Left ventricle myocardium inferior (tissue), 1 donor: ENCODE measurements at places on chromosomes 16 and 17.
A peak's percentile ranks its signal among the peaks of the same experiment; 100 is the strongest.

DNA sequence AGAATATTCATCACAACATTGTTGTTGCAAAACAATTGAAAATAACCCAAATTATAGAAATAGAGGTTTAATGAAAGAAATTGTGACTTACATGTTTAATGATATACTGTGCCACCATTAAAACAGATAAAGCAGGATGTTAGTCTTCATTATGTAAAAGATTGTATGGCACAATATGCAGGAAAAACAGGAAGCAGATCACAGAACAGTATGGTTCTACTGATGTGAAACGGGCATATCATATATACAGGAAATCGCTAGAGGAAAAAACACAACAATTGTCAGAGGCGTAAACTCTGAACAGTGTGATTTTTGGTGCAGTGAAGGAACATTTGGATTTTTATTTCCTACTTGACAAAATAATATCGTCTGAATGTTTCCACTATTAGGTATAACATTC, 22.0 kb downstream of the OR3A1 start:
- H3K27me3 ChIP-seq = peaks cover 6% of the 10 kb centered on the region
- H3K4me3 ChIP-seq = no peak overlapping the region
- no peak for DNase-seq
- no peaks in the 10 kb centered on the region for H3K4me1 ChIP-seq
- no peak overlapping the region for H3K27ac ChIP-seq

DNA sequence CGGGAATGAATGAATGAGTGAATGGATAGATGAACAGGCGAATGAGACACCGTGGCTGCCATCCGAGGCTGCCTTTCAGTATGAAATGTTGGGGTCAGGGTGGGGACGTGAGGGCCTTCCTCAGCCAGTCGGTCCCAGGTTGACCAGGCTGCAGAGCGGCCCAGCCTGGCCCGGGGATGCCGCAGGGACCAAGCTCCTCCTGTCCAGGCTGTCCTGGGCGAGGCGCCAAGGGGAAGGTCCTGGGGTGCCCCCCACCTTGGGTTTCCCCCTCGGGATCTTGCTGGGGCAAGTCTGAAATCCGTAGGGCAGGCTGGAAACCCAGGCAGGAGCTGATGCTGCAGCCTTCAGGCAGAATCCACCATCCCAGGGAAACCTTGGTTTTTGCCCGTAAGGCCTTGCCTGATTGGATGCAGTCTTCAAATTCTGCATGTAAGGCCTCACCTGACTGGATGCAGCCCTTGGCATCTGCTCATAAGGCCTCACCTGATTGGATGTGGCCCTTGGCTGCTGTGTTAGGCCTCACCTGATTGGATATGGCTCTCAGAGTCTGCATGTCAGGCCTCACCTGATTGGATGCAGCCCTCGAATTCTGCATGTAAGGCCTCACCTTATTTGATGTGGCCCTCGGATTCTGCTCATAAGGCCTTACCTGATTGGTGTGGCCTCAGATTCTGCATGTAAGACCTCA, 61.7 kb upstream of the ZNF469 start:
- H3K27ac ChIP-seq = no peak overlapping the region
- H3K4me3 ChIP-seq = no peak overlapping the region

GRCh38 chr16:47858333-47858982, 297.3 kb downstream of the ABCC12 start:
- H3K4me3 ChIP-seq = no peak overlapping the region
- no peak for DNase-seq
- H3K4me1 ChIP-seq = no peaks in the 10 kb centered on the region
- H3K36me3 ChIP-seq = no peaks in the 10 kb centered on the region

- peaks cover 7% of the 10 kb centered on the region for H3K36me3 ChIP-seq
- H3K4me1 ChIP-seq = peaks cover 83% of the 10 kb centered on the region
- no peak for DNase-seq
- no peak overlapping the region for H3K4me3 ChIP-seq
- no peaks in the 10 kb centered on the region for H3K27me3 ChIP-seq
- peak overlapping the region; percentile 76 for H3K27ac ChIP-seq
These were observed 13.8 kb downstream of the CTRL start for GRCh38 chr16:67917852-67918236.

DNA sequence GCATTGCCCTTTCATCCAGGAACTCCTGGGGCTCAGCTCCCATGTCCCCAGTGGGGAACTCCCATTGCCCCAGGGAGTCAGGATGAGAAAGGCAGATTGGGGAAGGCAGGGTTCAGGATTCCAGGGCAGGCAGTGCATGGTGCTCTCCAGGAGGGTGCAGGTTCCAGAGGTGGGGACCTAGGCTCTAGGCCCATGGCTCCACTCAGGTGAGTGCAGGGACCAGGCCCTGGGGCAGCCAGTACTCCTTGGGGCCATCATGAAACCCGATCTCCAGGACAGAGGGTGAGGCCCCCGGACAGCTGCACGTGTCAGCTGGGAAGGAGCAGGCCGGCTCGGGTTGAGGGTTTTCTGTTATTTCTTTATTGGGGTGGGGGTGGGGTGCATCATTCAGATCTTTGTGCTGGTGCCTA, 1.3 kb upstream of the MTSS2 start:
- no peak overlapping the region for H3K4me3 ChIP-seq
- no peaks in the 10 kb centered on the region for H3K36me3 ChIP-seq
- H3K27ac ChIP-seq = peak overlapping the region; percentile 93
- peaks cover 96% of the 10 kb centered on the region for H3K4me1 ChIP-seq
- DNase-seq = no peak

DNA sequence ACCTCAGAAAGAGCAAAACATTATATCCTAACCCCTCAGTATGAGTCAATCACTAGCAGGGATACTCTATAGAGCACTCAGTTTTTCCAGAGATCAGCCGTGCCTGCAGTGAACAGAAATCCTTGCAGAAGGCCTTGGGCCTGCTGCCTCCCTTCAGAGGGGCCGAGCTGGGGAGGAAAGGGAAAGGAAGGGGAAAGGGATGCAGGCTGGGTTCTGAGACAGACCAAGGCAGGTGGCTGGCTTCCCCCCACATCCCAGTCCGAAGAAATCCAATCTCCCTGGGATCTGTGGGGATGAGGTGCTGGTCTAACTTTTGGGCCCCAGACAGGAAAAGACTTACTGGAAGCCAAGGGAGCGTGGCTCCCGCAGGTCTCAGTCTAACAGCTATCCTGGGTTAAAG, 25.3 kb downstream of the SRL start:
- peak overlapping the region; percentile 94 for H3K27ac ChIP-seq
- H3K4me1 ChIP-seq = peaks cover 97% of the 10 kb centered on the region
- H3K27me3 ChIP-seq = no peaks in the 10 kb centered on the region

GRCh38 chr17:44539673-44540072, 17.6 kb upstream of the FZD2 start:
- DNase-seq = no peak
- H3K27ac ChIP-seq = no peak overlapping the region
- H3K27me3 ChIP-seq = peaks cover 61% of the 10 kb centered on the region
- H3K36me3 ChIP-seq = no peaks in the 10 kb centered on the region
- H3K4me1 ChIP-seq = no peaks in the 10 kb centered on the region
- no peak overlapping the region for H3K4me3 ChIP-seq

DNA sequence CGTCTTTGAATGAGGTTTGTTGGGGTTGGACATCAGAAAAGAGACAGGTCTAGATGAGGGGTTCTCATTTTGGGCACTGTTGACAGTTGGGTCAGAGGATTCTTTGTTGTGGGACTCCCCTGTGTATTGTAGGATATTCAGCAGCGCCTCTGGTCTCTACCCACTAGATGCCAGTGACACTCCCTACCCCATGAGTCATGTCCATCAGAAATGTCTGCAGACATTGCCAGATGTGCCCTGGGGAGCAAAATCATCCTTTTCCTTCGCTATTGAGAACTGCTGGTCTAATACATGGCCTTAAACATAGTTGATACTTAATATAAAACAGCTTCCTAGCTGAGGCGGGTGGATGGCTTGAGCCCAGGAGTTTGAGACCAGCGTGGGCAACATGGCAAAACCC, 3.1 kb downstream of the ABAT start:
- no peak overlapping the region for H3K4me3 ChIP-seq
- H3K27ac ChIP-seq = no peak overlapping the region
- no peak for DNase-seq

- H3K4me3 ChIP-seq = peak overlapping the region; percentile 66
- peak overlapping the region; percentile 86 for H3K27ac ChIP-seq
- peaks cover 85% of the 10 kb centered on the region for H3K4me1 ChIP-seq
- no peaks in the 10 kb centered on the region for H3K36me3 ChIP-seq
- no peaks in the 10 kb centered on the region for H3K27me3 ChIP-seq
- DNase-seq = peak; percentile 76
These were observed 311.4 kb downstream of the SEC14L1 start for GRCh38 chr17:77451894-77452852.

- DNase-seq = no peak
- H3K27ac ChIP-seq = no peak overlapping the region
- no peaks in the 10 kb centered on the region for H3K27me3 ChIP-seq
These were observed 64.9 kb downstream of the ARHGAP17 start for GRCh38 chr16:24950275-24950674.

DNA sequence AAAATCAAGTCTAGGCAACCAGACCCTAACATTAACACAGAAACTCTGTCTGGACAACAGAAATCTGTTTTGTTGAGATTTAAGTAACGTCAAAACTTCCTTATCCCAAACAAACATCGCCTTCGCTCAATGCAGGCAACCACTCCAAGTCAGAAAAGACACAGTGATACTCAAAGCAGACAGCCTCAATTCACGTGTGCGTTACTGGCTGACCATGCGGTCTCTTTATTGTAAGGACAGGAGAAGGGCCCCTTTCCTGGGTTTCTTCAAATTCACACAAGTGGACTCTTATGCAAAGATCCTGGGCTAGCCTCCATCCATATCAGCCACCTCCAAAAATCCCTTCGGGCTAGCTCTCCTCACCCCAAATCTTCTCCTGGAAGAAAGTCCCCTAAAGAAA, 467.7 kb downstream of the SOX9 start:
- DNase-seq = no peak
- peaks cover 18% of the 10 kb centered on the region for H3K4me1 ChIP-seq
- H3K27me3 ChIP-seq = peaks cover 51% of the 10 kb centered on the region
- no peak overlapping the region for H3K4me3 ChIP-seq

DNA sequence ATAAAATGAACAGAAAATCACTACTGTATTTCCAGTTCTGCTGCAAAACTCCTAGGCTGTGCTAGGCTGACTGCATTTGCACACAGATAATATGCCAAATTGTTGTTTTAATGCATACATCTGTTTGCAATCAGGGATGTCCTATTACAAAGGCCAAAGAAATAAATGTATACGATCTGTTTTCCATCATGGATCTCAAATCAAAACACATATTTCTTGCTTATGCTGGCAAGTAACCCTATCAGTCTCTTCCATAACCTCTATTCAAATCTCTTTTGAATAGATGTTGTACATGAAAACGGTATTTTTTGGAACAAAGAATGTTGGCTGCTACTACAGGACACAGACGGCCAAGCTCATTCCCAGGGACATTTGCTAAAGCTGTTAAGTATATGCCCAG, 56.6 kb downstream of the DUSP14 start:
- H3K36me3 ChIP-seq = peaks cover 11% of the 10 kb centered on the region
- no peaks in the 10 kb centered on the region for H3K27me3 ChIP-seq
- H3K4me3 ChIP-seq = no peak overlapping the region
- H3K27ac ChIP-seq = peak overlapping the region; percentile 33

DNA sequence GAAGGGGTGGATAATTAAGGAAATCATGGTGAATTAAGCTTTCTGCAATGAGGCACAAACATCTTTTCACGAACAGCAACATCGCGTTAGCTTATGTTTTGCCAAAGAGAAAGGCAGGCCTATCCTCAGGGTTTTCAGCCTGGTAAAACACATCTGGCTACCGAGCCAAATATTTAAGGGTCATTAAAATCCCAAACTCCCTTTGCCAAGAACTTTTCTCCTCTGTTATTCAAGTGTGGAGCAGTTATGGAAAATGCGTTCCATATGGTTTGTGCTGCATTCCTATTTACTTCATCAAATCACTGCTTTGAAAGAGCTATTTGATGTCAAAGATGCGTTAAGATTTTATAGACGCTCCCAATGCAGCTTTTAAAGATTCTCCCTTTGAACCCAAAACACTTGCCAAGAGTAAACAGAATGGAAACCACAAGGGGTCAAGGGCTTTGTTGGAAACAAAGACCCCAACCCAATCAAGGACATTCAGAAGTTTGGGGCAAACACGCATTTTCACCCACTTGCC, 308.3 kb upstream of the CDH5 start:
- H3K27me3 ChIP-seq = peaks cover 20% of the 10 kb centered on the region
- no peak for DNase-seq
- H3K4me3 ChIP-seq = no peak overlapping the region
- no peaks in the 10 kb centered on the region for H3K4me1 ChIP-seq

DNA sequence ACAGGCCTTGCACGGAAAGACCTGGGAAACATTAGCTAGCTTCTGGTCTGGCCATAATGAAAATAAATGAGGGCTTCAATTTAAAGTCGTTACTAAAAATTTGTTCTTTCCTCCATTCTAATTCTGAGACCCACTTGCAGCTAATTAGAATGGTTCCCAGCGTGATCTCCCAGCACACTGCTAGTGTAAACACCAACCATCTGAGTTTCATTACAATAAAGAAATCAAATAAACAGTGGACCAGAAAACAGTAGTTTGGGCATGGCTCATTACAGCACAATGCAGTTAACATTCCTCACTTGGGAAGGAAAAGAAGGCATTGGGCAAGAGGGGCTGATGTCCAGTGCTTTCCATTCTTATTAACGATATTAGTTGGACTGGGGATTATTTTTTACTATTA, 410.9 kb upstream of the SOX9 start:
- H3K4me1 ChIP-seq = no peaks in the 10 kb centered on the region
- H3K27me3 ChIP-seq = no peaks in the 10 kb centered on the region
- no peak overlapping the region for H3K4me3 ChIP-seq
- no peaks in the 10 kb centered on the region for H3K36me3 ChIP-seq

- H3K27me3 ChIP-seq = no peaks in the 10 kb centered on the region
- DNase-seq = peak; percentile 55
- H3K27ac ChIP-seq = peak overlapping the region; percentile 87
- H3K4me1 ChIP-seq = peaks cover 58% of the 10 kb centered on the region
- H3K36me3 ChIP-seq = no peaks in the 10 kb centered on the region
These were observed 587 bp downstream of the PLD6 start for GRCh38 chr17:17205368-17206123.

DNA sequence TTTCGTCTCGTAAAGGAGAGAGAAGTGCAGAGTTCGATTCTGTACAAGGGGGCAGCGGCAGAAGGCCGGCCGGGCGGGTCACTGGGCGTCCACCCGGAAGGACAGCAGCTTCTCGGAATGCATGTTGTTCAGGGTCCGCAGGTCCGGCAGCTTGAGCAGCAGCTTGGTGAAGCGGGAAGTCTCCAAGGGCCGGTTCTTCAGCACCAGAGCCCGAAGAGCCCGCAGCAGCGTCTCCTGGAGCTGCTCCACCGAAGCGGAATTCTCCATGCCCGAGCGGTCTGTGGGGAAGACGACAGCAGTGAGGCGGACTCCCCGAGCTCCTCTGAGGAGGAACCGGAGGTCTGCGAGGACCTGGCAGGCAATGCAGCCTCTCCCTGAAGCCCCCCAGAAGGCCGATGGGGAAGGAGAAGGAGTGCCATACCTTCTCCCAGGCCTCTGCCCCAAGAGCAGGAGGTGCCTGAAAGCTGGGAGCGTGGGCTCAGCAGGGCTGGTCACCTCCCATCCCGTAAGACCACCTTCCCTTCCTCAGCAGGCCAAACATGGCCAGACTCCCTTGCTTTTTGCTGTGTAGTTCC, 7.3 kb downstream of the NR1D1 start:
- H3K4me3 ChIP-seq = peak overlapping the region; percentile 98
- peaks cover 73% of the 10 kb centered on the region for H3K36me3 ChIP-seq
- peaks cover 91% of the 10 kb centered on the region for H3K4me1 ChIP-seq
- H3K27ac ChIP-seq = peak overlapping the region; percentile 100
- H3K27me3 ChIP-seq = no peaks in the 10 kb centered on the region

- DNase-seq = no peak
- H3K4me1 ChIP-seq = no peaks in the 10 kb centered on the region
- peaks cover 9% of the 10 kb centered on the region for H3K27me3 ChIP-seq
- H3K27ac ChIP-seq = no peak overlapping the region
- H3K4me3 ChIP-seq = no peak overlapping the region
These were observed 37.1 kb downstream of the MRC2 start for GRCh38 chr17:62664336-62665120.

- no peaks in the 10 kb centered on the region for H3K27me3 ChIP-seq
- H3K4me1 ChIP-seq = peaks cover 56% of the 10 kb centered on the region
- H3K36me3 ChIP-seq = peaks cover 29% of the 10 kb centered on the region
These were observed 702 bp downstream of the NUDT21 start for GRCh38 chr16:56450275-56450985.
